NCI-H187 treated with DMSO at 0.1 percent for 48 hours (cell line): ENCODE measurements at places on chromosomes 13 and 19.

GRCh38 chr19:40613690-40614621 lies 12.8 kb downstream of the LTBP4 start:
- peak; percentile 74 for DNase-seq

DNA sequence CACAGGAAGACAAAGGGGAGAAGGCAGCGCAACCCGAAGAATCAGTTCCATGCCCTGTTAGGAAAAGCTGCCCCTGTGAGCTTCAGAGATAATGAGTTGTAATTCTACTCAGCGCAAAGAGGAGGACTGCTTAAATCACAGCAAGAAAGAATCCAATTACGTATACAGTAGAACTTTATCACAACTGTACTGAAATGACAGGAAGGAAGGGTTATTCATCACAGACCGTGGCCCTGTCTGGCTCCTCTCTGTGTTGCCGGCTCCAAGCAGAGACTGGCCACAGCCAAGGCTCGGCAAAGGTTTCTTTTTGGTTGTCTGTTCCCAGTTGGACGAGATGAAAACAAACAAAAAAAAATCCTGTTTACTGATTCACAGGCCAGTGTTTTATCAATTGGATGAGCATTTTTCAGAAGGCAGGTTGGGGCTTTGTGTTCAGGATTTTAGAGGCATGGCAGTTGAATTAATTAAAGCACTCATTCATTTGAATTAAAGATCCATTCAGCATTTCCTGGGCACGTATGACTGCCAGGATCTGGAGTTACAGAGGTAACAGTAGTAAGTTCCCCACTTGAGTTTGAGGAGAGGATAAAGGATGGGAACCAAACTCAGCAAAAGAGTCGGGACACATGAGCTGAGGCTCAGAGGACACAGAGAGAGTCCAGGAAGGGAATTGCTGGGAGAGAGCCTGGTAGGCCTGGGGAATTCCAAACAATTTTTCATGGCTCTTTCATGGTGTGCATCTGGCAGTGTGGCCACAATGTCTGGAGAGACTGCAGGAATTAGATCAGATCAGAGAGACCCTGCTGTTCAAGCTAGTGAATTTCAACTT lies 341.0 kb downstream of the DNAJC15 start:
- no peak for DNase-seq

GRCh38 chr19:45553464-45553863 lies 31.1 kb downstream of the OPA3 start:
- no peak for DNase-seq

DNA sequence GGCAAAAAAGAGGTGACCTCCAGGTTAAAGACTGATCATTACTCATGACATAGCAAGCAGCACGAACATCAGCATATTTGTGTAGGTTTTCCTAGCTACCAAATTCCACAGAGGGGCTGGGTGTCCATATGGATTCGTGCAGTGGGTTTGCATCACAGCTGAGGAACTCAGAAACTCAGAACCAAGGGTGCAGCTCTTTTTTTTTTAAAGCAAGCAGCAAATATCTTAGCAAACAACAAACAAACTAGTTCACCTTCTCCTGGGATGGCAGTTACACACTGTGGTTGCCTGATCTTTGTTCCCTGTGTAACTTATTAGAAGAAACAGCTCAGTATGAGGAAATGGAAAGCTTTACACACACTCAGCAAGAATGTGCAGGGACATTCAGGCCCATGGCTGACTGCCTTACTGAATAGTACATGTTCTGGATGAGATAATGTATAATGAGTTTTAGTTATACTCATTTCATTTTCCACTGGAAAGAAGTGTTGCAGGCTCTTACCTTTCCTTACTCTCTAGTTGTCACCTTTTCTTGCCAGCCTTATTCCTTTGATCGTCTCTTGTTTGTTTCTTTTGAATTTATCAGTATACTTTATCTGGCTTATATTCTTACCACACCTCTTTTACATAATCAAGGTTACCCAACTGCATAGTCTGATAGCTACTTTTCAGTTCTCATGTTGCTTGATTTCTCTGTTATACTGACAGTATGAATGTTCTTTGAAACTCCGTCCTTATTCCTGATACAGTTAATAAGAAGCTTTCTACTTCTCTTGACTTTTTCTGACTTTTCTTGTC lies 4.3 kb downstream of the NDFIP2 start:
- DNase-seq = no peak

- DNase-seq = no peak
Observed at GRCh38 chr19:4234142-4234861, 5.0 kb downstream of the EBI3 start.

GRCh38 chr13:80901111-80901510 lies 560.2 kb upstream of the SPRY2 start:
- DNase-seq = no peak

GRCh38 chr13:39144941-39145533 lies 106.8 kb downstream of the NHLRC3 start:
- DNase-seq = no peak

DNA sequence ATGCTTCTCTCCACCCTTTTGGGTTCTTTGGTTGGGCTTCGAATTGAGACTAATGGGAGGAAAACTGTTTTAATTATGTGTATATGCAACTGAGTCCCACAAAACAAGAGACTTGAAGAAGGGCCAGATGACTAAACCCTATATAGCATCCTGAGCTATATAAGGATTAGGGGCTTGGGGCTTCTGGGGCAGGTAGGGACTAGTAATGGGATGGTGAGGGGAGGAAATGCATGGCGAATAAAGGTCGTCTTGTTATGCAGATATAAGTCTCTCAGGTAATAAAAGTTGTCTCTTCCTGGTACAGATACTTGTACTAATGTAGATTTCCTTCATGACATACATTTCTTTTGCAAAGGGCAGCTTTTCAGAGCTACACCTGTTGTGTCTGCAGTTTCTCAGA lies 2.8 kb upstream of the SLC7A9 start:
- no peak for DNase-seq

DNA sequence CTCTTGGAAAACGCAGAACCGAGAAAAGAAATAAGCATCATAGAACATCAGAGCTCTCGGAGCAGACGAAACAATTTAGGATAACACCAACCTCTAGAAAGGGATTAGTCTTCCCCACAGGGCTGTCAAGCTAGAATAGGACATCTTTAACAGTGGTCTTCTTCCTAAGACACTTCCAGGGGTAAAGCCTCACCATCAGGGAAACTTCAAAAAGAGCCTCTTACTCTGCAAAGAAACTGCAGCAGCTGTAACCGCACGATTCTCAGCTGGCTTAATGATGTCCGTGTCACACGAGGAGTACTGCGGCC lies 642 bp downstream of the ZNF571 start:
- no peak for DNase-seq

DNA sequence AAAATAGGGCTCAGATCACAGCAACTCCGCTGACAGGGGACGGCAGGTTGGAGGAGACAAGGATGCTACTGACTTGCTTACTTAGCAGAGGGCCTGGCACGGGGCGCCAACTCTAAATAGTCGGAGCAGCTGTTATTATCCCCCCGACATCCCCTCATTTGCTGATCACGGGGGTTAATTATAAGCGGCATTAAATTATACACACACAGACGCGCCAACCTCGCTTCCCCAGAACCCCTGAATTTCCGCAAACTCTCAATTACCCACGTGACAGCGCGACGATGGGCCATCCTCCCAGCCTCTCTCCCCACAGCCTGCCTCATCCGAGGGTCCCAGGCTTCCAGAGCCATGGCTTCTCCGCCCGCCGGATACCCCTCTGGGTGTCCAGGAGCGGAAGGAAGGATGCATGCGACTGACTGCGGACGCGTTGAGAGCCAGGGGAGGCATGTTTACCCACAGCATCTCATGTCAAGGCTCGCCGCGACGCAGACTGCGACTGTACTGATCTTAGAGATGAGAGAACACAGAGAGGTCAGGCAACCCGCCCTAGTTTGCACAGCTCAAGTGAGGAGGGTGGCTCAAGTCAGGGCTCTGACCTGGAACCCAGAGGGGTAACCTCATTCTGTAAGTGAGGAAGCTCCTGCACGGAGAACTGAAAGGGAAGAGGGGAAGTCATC lies 5.7 kb downstream of the PTPRS start:
- DNase-seq = no peak

DNA sequence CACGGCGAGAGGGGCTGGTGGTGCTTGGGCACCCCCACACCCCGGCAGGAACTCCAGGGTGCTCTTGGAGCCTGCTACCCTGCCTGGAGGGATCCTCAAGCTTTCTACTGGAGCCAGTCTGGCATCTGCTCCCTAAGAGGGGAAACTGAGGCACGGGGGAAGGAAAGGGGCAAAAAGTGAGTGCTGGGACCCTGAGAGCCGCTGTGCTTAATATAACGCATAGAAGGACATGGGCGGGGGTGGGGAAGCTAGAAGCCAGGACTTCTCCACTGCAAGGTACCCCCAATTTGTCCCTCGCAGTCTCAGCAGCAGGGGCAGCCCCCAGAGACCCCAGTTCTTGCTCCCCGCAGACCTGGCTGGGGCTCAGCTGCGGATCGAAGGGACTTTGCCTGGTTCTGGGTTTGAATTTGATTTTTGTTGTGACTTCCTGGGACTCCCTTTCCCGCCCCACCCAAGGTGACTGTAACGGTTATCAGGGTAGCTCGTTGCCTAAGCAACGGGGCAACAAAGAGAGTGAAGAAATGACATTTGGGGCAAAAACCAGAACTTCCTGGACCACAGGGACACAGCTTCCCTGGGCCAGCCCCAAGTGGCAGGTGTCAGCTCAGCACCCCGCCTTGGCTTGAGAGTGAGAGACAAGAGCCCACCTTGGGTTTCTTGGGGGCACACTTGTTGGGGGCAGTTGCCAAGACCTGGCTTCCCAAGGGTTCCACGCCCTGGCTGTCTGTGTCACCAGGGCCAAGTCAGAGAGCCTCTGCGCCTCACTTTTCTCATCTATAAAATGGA lies 638 bp downstream of the ADGRE5 start:
- DNase-seq = no peak

GRCh38 chr19:28446511-28446910 lies 766.4 kb downstream of the UQCRFS1 start:
- DNase-seq = no peak

DNA sequence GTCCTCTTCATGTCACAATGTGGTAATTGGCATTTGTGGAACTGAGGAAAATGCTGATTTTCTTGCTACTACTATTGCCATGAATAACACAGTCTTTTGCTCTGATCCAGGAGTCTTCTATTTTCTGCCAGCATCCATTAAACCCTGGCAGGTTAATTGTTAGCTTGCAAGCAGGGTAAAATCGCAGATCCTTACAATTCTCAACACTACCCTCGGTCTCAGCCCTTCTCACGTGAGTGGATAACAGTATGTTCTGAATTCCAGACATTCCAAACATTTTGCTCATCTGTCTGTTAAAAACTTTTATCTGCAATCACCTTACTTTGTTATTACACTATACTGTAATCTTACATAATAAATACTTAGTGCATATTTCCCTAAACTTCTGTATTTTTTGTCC lies 251.3 kb upstream of the ATXN8OS start:
- no peak for DNase-seq

- DNase-seq = no peak
Observed at GRCh38 chr13:56907766-56908165, 233.0 kb upstream of the PRR20A start.

- DNase-seq = no peak
Observed at GRCh38 chr19:29485293-29485692, 40.5 kb upstream of the VSTM2B start.

GRCh38 chr19:20182222-20182785 lies 15.3 kb downstream of the ZNF486 start:
- peak; percentile 38 for DNase-seq

DNA sequence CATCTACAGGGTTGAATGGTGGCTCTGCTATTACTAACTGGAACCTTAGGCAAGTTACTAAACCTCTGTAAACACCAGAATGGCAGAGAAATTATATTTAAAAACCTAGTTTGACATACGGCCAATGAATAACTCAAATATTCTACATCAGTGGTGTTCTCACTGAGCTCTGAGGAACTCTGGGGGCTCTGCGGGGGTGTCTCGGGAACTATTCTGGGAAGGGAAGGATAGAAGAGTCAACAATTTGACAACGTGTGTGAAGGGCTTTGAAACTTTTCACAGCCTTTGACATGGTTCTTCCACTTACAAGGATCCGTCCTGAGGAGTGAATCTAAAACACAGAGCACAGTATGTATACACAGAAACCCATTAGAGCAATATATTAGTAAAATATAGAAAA lies 38.7 kb downstream of the SOHLH2 start:
- no peak for DNase-seq

- no peak for DNase-seq
Observed at GRCh38 chr13:41459432-41460073, 2.2 kb downstream of the RGCC start.

GRCh38 chr13:99350191-99350590 lies 43.0 kb upstream of the GPR183 start:
- no peak for DNase-seq

- DNase-seq = no peak
Observed at GRCh38 chr19:8577247-8577646, at the start of gene MYO1F. TSS of gene MYO1F (minus strand) at chr19:8577442. CDS start at chr19:8577309, 133 bp downstream.

- no peak for DNase-seq
Observed at GRCh38 chr19:12965017-12965811, 4.2 kb upstream of the DAND5 start.

- no peak for DNase-seq
Observed at GRCh38 chr13:71864094-71864985, 2.7 kb downstream of the DACH1 start.

DNA sequence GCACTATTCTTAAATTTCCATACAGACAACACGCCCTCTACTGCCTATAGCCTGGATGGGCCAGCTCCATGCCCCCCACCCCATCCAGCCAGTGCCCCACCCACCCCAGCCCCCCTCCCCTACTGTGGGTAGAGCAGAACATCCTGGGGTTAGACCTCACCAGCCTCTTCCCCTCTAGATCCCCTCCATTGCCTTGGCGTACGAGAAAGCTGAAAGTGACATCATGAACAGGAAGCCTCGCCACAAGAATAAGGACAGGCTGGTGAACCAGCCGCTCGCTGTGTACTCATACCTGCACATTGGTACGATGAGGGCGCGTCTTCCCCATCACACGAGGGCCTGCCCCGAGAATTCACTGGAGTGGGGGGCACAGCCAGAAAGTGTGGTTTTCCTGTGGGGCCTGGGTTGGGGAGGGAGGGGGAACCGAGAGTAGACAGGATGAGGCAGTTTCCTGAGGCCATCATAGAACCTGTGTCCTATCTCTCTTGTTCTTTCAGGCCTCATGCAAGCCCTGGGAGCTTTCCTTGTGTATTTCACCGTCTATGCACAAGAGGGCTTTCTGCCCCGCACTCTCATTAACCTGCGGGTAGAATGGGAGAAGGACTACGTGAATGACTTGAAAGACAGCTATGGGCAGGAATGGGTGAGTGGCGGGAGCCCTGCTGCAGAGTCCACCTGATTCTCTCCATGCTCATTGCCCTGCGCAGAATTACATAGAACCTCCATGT lies 29.1 kb downstream of the ATP12A start:
- no peak for DNase-seq

GRCh38 chr19:14941189-14941588 lies at the start of gene OR7C2:
TSS of gene OR7C2 (plus strand) at chr19:14941489. CDS start at chr19:14941489, 0 bp downstream.
- no peak for DNase-seq

GRCh38 chr19:18795540-18795939 lies 4.4 kb upstream of the COMP start:
- no peak for DNase-seq

GRCh38 chr13:99153219-99153618 lies 47.4 kb upstream of the UBAC2 start:
- no peak for DNase-seq

- DNase-seq = no peak
Observed at GRCh38 chr13:41370736-41371135, 59.7 kb downstream of the NAA16 start.
